ENCODE measurements at places on chromosomes 5 and 9.

DNA sequence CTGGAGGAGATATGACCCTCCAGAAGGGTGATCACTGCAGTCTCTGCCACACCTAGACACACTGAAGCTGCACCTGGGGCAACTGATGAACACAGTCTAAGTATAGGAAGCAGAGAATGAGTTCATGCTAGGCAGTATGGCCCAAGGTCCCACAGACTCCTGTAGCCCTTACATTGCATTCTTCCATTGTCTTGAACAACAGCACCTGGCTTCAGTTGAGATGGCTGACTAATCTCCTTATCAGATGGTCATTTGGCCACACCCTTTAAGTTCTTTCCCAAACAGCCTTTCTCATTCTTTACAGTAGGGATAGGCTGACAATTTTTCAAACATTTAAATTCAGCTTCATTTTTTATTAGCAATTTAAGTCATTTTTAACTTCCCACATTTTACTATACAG is 23.1 kb downstream of the CENPK start:
- H3K27ac ChIP-seq: no peak overlapping the region
- no peaks in the 10 kb centered on the region for H3K27me3 ChIP-seq
- H3K4me1 ChIP-seq: no peaks in the 10 kb centered on the region
- DNase-seq: no peak
- H3K36me3 ChIP-seq: 0 out of 2 replicates have a peak, but pooled peaks cover 2% of the 10 kb centered on the region

- H3K4me1 ChIP-seq: peaks cover 8% of the 10 kb centered on the region
- H3K27me3 ChIP-seq: no peaks in the 10 kb centered on the region
- H3K27ac ChIP-seq: no peak overlapping the region
- H3K4me3 ChIP-seq: no peak overlapping the region
- no peak for DNase-seq
Measured at GRCh38 chr5:137838976-137839375, 28.7 kb upstream of the MYOT start.

DNA sequence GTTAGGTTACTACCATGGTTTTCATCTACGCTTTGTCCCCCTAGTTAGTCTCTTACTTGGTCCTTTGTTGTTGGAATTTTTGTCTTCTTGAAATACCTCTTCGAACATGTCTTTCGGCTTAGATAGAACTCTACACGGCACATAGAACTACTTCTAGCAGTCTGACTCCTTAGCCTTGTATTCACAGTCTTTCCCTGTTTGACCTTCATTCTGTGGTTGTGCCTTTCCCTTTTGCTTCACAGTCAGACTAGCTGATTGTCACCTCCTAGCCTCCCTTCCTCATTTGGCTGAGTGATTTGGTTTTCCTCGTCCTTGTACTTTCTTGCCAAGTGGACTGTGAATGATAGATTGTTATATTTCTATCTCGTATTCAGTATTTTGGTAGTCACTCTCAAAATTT is 10.7 kb downstream of the SMAD5 start:
- peaks cover 2% of the 10 kb centered on the region for H3K36me3 ChIP-seq
- no peak overlapping the region for H3K4me3 ChIP-seq
- no peak for DNase-seq
- H3K27me3 ChIP-seq: no peaks in the 10 kb centered on the region

DNA sequence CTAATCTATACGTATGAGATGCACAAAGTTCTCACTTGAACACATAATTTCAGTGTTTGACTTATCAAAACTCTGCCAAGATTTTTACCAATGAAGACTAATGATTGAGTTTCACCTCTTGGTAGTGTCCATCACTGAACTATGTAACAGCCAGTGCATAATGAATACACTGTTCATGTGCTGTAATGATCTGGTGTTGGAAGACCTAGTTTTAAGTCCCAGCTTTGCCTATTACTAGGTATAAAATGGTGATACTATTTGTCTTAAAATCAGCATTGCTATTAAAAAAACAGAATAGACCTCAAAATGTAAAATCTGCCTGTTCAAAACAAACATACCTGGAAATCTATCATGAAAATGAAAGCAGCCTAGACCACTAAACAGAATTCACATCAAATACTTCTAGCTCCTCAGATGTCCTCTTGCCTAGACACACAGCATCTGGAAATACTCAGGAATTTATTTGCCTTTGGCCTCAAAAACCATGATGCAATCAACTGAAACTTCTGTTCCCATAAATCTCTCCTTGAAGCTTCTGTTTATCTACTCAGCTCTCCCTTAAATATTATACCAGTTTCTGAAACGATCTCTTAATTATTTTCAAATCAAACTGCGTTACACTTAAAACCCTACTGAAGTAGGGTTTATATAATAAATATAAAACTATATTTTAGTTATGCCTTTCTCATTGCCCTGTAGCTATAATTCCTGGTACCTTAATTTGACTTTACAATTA is 38.1 kb downstream of the MRPS27 start:
- peaks cover 2% of the 10 kb centered on the region for H3K36me3 ChIP-seq
- no peaks in the 10 kb centered on the region for H3K27me3 ChIP-seq
- H3K4me1 ChIP-seq: peaks cover 11% of the 10 kb centered on the region
- DNase-seq: peak; percentile 20
- H3K4me3 ChIP-seq: no peak overlapping the region

- peaks cover 45% of the 10 kb centered on the region for H3K4me1 ChIP-seq
- no peak for DNase-seq
- no peaks in the 10 kb centered on the region for H3K36me3 ChIP-seq
- no peak overlapping the region for H3K4me3 ChIP-seq
- no peaks in the 10 kb centered on the region for H3K27me3 ChIP-seq
Measured at GRCh38 chr9:34992376-34992951, 2.9 kb downstream of the DNAJB5 start.

DNA sequence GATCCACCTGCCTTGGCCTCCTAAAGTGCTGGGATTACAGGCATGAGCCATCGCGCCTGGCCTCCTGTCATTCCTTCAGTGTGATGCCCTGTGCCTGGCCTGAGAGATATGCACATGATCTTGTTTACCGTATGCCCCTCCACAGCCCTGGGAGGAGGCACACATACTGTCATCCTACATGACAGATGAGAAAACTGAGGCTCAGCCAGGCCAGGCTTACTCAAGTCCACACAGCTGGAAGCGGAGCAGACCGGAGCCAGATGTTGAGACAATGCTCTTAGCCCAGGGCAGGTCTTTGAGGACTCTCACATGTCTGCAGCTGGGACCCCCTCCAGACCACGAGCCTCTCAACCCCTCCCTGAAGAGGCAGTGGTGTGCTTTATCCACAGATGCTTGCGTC is 38.7 kb upstream of the SH3PXD2B start:
- no peaks in the 10 kb centered on the region for H3K27me3 ChIP-seq
- no peaks in the 10 kb centered on the region for H3K4me1 ChIP-seq
- no peak for DNase-seq
- no peaks in the 10 kb centered on the region for H3K36me3 ChIP-seq

DNA sequence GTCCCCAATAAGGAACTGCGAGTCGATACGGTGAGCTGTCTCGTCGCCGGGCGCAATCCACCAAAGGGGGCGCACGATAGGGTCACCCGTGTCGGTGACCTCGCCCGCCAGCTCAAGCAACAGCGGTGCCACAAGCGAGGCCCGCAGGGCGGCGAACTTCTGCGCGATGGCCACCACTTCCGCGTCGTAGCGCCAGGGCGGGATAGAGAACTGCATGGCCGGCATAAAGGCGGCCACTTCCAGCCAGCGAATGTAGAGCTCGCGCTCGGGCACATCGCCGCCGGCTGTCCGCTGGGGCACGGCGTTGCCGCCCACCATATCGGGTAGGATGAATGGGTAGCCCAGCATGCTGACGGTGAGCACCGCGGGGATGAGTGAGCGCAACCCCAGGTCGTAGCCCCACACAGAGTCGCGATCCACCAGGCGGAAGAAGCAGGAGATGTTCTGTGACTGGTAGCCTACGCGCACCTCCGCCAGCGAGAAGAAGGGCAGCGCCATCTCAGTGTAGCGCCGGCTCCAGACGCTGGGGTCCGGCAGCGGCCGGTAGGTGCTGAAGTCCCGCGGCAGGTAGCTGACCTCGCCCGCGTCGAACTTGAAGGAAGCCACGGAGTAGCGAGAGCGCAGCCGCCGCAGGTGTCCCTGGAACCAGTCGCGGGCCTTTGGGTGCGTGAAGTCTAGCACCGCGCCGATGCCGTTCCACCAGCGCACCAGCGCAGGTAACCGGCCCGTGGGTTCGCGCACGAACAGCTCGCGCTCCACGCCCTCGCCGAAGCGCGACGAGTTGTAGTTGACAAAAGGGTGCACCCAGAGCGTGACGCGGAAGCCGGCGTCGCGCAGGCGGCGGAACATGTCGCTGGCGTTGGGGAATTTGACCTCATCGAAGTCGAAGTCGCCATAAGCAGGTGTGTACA is 5.5 kb downstream of the MYORG start:
- no peaks in the 10 kb centered on the region for H3K27me3 ChIP-seq
- H3K4me1 ChIP-seq: peaks cover 10% of the 10 kb centered on the region
- no peak for DNase-seq
- H3K27ac ChIP-seq: no peak overlapping the region
- H3K4me3 ChIP-seq: no peak overlapping the region
- H3K36me3 ChIP-seq: no peaks in the 10 kb centered on the region

DNA sequence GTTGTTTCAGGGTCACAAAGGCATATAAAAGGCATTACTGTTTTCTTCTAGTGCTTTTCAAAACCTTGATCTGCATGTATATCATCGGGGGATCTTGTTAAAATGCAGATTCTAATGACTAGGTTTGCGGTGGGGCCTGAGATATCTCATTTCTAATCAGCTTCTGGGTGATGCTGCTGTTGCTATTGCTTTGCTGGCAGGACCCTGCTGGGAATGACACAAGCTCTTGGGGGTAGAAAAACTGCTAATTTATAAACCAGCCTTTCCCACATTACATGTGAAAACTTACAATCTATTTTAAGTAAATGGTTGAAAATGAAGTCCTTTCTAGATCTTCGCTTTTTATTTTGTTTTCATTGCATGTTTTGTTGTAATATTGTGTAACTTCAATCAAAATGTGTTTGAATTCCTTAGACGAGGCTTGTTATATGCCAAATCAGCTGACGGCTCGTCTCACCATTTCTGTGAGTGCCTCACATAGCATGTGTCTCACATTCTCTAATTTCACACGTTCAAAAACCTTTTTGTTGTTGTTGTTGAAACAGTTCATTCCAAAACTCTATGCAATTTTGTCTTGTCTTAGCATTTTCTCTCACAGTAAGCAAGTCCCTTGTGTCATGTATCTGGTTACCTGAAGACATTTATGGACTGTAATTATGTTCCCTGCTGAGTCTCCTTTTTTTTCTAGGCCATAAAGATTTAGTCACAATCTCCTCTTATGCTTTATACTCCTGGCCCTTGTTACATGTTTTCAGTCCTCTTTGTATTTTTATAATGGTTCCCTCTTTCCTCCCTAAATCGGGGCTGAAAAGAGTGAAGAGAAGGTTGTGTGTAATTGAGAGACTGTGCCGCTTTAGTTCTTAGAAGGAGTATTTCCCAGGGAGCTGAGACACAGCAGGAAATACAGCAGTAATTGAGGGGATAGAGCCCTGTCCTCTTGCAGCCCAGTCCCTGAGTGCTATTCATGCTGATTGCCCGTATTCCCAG is 521.0 kb upstream of the SEMA6A start:
- no peaks in the 10 kb centered on the region for H3K36me3 ChIP-seq
- no peak overlapping the region for H3K4me3 ChIP-seq
- no peak overlapping the region for H3K27ac ChIP-seq
- no peaks in the 10 kb centered on the region for H3K27me3 ChIP-seq
- H3K4me1 ChIP-seq: no peaks in the 10 kb centered on the region

- no peaks in the 10 kb centered on the region for H3K27me3 ChIP-seq
- H3K36me3 ChIP-seq: no peaks in the 10 kb centered on the region
- H3K4me3 ChIP-seq: 0 out of 2 replicates have a peak overlapping the region, but pooled peaks have one; percentile 1
- peak; percentile 57 for DNase-seq
Measured at GRCh38 chr5:6765612-6766525, 52.6 kb downstream of the TENT4A start.

- no peaks in the 10 kb centered on the region for H3K4me1 ChIP-seq
- no peak overlapping the region for H3K4me3 ChIP-seq
- DNase-seq: no peak
- no peaks in the 10 kb centered on the region for H3K36me3 ChIP-seq
- no peaks in the 10 kb centered on the region for H3K27me3 ChIP-seq
Measured at GRCh38 chr9:107221321-107221720, 61.8 kb upstream of the RAD23B start.

GRCh38 chr5:99010294-99010693 is 81.5 kb upstream of the CHD1 start:
- H3K27me3 ChIP-seq: no peaks in the 10 kb centered on the region
- H3K4me3 ChIP-seq: no peak overlapping the region
- H3K36me3 ChIP-seq: no peaks in the 10 kb centered on the region
- no peak for DNase-seq
- H3K27ac ChIP-seq: no peak overlapping the region
- no peaks in the 10 kb centered on the region for H3K4me1 ChIP-seq

GRCh38 chr5:172744123-172745104 is 26.6 kb downstream of the DUSP1 start:
- no peaks in the 10 kb centered on the region for H3K27me3 ChIP-seq
- DNase-seq: no peak
- no peaks in the 10 kb centered on the region for H3K36me3 ChIP-seq
- no peak overlapping the region for H3K27ac ChIP-seq
- no peak overlapping the region for H3K4me3 ChIP-seq
- peaks cover 9% of the 10 kb centered on the region for H3K4me1 ChIP-seq

DNA sequence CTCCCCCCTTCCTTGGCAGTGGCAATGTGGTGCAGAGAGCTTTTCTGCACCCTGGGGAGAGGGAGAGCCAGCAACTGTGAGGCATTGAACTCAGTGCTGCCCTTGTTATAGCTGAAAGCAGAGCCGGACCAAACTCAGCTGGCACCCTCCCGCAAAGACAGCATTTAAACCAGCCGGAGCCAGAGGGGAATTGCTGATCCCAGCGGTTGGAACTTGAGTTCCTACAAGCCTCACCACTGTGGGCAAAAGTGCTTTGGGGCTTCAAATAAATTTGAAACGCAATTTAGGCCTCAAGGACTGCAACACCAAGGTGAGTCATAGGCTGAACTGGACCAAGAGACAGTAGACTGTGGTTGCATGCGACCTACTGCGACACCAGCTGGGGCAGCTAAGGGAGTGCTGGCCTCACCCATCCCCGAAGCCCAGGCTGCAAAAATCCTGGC is 207.6 kb upstream of the CDKN2B start:
- no peaks in the 10 kb centered on the region for H3K36me3 ChIP-seq
- no peak for DNase-seq
- H3K4me1 ChIP-seq: no peaks in the 10 kb centered on the region
- H3K4me3 ChIP-seq: no peak overlapping the region
- no peak overlapping the region for H3K27ac ChIP-seq

- H3K27ac ChIP-seq: no peak overlapping the region
- H3K4me1 ChIP-seq: no peaks in the 10 kb centered on the region
- DNase-seq: no peak
- H3K27me3 ChIP-seq: no peaks in the 10 kb centered on the region
Measured at GRCh38 chr5:39696672-39697398, 272.1 kb upstream of the DAB2 start.

DNA sequence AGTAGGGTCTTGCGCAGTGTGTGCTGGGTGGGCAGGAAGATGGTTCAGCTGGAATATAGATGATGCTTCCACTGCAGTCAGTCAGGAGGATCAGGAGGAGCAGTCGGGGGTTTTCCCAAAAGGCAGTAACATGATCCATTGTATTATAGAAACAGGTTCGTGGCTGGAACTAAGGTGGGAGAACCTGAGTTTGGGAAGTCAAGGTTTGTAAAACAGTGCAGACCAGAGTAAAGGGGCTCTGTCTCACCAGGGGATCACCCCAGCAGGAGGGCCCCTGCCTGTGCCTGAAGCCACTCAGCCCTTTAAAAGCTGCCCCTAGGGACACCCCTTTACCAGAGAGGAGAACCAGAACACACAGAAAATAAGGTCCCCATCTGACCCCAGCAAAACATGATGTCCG is 213.4 kb downstream of the AUH start:
- no peak overlapping the region for H3K4me3 ChIP-seq
- no peak for DNase-seq
